Suppressor macrophage treated with lipopolysaccharide for 1 hour (primary cell): ENCODE measurements at places on chromosomes 3 and 15.
A peak's percentile ranks its signal among the peaks of the same experiment; 100 is the strongest.

DNA sequence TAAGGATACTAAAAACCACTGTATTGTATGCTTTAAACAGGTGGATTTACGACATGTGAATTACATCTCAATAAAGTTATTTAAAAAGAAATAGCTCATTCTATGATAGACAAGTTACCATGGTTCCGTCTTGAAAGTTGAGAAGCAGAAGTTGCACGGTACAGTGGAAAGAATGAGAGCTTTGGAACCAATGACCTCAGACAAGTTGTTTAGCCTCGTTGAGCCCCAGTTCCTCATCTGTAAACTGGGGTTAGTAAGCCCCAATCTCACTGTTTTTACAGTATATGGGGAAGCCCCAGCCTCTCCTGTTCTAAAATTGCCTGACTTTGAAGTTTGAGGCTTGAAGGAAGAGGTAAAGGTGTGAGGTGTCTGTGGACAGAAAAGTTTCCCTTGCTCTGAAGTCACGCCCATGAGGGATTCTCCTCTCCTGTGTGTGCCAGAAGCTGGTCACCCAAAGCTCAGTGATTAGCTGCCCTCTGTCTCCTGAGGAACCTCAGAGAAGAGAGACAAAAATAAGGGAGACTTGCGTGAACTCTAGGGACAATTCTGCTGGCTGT, 10.0 kb downstream of the CRYGS start:
- peak; percentile 82 for DNase-seq

DNA sequence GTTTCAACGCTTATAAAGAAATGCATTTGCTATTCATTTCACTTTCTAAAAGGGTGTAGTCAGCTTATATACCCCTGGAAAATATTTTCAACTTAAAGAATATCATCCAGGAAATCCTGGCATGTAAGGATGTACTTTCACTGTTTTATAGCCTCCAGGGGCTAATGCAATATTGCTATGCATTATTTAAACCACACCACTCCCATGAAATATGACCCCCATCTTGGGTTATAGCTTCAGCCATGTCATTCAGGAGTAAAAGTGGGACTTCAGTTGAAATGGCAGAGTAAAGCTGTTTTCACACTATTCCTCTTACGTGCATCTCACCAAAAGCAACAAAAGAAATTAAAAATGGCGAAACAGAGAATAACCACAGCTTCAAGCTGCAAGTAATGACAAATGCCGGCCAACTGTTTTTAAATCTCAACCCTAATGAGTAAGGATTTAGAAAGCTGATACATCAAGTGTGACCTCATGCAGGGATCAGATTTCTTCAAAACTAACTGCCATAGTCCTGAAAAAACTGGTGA, 84.5 kb downstream of the COL6A6 start:
- DNase-seq: no peak

- DNase-seq: no peak
These were observed 90.4 kb downstream of the MECOM start for GRCh38 chr3:169573148-169573547.

GRCh38 chr15:66940368-66940767, 125.0 kb upstream of the SMAD3 start:
- DNase-seq: peak; percentile 59

GRCh38 chr3:122975163-122975923, 52.2 kb downstream of the SEMA5B start:
- DNase-seq: no peak

- DNase-seq: no peak
These were observed 67.2 kb downstream of the UMPS start for GRCh38 chr3:124797426-124797945.

- no peak for DNase-seq
These were observed 20.4 kb downstream of the UROC1 start for GRCh38 chr3:126496894-126497850.

DNA sequence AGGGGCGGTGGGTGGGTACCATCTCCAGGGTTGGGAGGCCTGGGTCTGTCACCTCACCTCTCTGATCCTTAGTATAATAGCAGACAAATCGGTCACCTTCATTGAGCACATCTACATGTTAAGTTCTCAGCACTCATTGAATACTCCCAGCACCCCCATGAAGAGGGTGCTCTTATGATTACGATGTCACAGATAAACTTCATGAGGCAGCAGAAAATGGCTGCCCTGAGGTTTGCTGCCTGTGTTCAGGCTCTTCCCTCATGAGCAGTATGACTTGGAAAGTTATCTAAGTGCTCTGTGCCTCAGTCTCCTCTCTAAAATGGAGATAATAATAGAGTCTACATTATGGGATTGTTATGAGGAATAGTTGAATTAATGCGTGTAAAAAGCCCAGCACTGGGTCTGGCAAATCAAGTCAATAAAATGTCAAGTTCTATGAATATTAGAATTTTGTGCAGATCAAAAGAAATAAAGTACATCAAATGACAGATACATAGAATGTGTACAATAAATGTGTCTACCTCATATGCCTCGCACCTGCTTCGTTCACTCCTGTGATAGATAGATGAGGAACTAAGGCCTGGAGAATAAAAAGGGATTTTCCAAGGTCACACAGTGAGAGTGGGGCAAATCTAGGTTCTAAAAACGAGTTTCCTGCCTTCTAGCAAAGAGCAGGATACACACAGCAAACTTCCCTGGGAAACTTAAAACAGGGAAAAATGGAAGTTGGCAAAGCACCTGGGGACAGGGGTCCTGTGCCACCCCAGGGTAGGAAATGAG, 142.2 kb upstream of the MRPS22 start:
- DNase-seq: no peak

GRCh38 chr3:156605686-156606605, 51.0 kb upstream of the SSR3 start:
- peak; percentile 41 for DNase-seq

DNA sequence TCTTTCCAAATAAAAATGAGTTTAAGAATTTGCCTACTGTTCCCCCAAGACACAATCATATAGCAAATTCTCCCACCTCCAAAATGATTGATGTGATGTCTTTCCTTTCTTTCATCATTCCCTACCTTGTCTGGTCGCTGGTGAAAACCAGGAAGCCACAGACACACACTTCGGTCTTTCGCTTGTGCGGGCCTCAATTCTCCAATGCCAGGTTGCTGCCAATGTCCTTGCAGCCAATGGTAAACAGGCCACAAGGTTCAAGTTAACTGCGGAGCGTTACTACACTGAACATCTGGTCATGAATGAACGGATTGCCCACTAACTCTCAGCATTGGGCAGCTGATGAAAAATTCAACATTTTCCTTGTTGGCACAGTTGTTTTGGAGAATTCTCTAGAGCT, 192.2 kb downstream of the FOXP1 start:
- no peak for DNase-seq

- DNase-seq: peak; percentile 52
These were observed 684 bp downstream of the TNFAIP8L3 start for GRCh38 chr15:51093839-51094605.

GRCh38 chr3:170397685-170398084, 21.0 kb upstream of the CLDN11 start:
- DNase-seq: no peak

DNA sequence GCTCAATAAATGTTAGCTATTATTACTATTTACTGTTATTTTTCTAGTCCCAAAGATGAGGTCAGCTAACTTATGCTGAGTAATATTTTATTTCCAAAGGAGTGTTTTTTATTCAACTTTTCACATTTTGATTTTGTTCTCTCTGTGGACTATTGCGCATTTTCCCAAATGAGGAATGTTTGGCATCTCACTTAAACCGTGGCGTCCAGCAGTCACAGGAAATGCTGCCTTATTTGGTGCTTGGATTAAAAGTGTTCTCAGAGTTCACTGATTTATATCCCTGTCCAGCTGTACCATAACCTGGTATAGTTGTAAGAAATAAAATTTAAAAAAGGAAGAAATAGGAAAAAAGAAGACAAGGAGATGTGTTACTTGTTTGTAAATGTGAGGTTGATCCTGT, 166.8 kb downstream of the THSD4 start:
- no peak for DNase-seq

DNA sequence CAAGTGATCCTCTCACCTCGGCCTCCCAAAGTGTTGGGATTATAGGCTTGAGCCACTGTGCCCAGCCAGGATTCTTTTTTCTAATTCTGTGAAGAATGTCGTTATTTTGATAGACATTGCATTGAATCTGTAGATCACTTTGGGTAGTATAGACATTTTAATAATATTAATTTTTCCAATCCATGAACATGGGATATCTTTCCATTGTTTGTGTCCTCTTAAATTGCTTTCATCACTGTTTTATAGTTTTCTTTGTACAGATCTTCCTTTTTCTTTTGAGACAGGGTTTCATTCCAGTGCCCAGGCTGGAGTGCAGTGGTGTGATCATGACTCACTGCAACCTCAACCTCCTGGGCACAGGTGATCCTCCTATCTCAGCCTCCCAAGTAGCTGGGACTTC, 11.6 kb upstream of the KCTD6 start:
- no peak for DNase-seq

DNA sequence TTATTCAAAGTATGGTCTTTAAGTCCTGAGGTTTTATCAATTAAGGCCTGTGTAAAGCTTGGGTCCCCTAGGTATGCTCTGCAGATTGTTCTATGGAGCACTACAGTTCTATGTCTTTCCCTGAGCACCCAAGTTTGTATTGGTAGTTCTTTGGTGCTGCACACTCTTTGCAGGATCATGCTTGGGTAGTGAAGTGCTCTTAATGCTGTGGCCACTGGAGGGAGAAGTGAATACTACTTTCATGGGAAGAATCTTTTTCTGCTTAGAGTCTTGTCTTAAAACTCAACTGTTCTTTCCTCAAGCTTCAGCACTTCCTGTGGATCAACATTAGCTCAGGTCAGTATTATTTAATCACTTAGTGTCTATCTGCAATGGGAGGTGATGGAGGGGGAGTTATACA, 93.6 kb upstream of the CFAP20DC start:
- no peak for DNase-seq

DNA sequence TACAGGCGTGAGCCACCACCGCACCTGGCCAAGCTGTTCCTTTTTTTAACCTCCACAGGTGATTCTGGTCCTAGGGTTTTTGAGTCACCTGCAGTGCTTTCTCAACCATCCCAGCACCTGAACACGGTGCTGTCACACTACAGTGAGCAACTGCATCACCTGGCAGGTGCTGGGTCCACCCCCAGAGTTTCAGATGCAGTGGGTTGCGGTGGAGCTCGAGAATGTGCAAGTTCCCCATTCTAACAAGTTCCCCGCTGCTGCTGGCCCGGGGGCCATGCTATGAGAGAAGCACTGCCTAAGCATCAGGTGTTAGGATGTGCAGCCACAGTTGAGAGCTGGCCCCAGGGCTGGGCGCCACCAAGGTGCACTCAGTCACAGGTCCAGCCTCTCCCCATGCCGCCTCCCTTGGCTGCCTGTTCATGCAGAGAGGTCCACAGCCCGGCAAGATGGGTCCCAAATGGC, 18.0 kb downstream of the ISG20 start:
- DNase-seq: no peak
